ENCODE measurements at places on chromosomes 3 and 15.

DNA sequence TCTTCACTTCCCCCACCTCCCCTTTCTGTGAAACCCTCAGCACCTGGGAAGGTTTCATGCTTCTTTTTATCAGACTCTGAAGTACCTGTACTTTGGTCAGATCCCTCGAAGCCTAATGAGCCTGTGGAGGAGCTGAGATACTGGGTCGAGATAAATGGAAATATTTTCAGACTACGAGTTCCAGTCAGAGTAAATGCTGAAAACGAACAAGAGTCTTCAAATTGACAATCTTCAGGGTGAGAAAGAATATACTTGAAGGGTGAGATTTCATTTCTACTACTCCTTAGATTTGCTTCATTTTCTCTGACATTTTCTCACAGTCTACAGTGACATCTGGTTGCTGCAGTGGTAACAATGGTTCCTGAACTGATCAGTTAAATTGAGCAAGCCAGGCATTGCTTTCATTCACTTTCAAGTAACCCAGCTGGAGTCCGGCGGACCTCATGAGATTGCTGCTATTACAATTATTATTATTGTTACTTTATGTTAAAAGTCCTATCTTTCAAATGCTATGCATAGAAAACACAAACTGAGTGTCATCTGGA lies 337.2 kb downstream of the VGLL3 start:
- no peak for DNase-seq

GRCh38 chr3:48428572-48429316 lies 1.1 kb downstream of the PLXNB1 start:
- DNase-seq, result no peak

- DNase-seq, result peak; percentile 48
These were observed at the start of gene CACNA2D2 for GRCh38 chr3:50503504-50504342. Gene CACNA2D2, minus strand, starts transcription at chr3:50503634. Its CDS starts 211 bp downstream, at chr3:50503423.

- DNase-seq, result no peak
These were observed 51.0 kb downstream of the MME start for GRCh38 chr3:155131104-155131503.

DNA sequence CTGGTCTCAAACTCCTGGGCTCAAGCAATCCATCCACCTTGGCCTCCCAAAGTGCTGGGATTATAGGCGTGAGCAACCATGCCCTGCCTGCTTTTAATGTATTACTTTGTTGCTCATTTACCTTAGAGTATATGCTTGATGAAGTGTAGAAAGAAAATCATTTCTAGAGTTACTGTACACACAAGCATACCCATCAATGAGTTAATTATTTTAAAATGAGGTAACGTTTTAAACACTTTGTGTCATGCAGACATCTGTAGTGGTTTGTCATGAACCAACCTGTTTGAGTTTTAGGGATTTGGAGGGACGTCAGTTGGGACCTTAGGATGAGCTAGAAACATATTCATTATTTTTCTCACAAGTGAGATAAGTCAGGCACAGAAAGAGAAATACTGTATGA lies 332.4 kb upstream of the IGF1R start:
- no peak for DNase-seq

DNA sequence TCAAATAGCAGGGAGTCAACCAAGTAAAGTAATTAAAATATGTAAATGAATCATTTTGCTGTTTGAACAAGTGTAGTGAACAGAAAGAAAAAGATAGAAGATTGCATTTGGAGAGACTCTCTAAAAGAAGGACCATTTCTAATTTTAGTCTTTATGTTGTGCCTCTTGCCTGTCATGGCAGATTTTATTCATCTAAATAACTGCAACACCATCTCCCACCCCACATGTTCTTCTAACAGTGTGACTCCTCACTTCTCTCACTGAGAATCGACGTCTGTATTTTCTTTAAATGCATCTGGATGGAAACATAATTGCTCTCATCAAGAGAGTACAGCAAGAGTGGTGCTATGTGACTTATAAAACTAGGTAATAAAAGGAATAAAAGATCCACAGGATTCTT lies 439.9 kb upstream of the GBE1 start:
- no peak for DNase-seq

GRCh38 chr3:184261854-184262763 lies 756 bp upstream of the CAMK2N2 start:
- DNase-seq, result peak; percentile 23

GRCh38 chr3:99909714-99910495 lies 92.2 kb downstream of the CMSS1 start:
- DNase-seq, result no peak

- no peak for DNase-seq
These were observed 325.2 kb upstream of the NR2E3 start for GRCh38 chr15:71485094-71485693.

GRCh38 chr15:38860253-38860652 lies 295.6 kb upstream of the RASGRP1 start:
- no peak for DNase-seq

DNA sequence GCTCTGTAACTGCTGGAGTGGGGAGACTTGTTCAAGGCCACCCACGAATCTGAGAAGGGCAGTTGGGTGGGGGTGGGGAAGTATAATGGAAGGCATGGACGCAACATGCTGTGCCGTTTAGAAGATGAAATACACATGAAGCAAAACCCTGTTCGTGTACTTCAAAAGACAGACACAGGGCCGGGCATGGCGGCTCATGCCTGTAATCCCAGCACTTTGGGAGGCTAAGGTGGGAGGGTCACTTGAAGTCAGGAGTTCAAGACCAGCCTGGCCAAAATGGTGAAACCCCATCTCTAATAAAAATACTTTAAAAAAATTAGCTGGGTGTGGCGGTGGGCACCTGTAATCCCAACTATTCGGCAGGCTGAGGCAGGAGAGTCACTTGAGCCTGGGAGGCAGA lies 36.9 kb upstream of the SFMBT1 start:
- DNase-seq, result no peak

DNA sequence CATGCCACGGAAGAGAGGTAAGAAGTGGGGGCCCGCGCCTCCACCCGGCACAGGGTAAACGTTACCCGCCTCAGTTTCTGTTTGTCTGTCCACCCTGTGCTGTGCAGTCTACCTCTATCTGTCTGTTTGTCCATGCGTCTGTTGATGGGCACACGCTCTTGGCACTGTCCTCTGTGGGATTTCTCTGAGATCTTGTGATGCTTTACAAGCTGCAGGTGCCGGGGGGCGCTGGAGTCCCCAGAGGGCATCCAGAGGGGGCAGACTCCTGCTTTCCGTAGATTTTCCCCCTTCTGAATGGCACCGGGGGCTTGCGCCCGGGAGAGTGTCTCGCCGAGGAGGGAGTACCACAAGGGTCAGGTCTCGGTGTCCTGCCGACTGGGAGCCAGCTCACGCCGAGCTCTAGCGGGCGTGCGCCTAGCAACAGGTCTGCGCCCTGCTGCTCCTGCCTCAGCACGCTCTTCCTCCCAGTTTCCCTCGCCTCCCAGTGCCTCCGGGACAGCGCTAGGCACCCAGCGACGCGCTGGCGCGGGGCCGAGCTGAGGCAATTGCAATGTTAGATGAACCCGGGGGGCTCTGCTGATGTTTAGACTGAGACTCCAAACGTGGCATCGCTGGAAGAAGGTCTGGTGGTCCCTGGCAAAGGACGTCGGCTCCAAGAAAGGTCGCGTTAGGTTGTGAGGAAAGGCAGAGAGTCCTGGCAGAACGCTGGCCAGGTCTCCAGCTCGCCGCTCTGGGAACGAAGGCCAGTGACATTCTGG lies 667 bp downstream of the CEMIP start:
- no peak for DNase-seq

DNA sequence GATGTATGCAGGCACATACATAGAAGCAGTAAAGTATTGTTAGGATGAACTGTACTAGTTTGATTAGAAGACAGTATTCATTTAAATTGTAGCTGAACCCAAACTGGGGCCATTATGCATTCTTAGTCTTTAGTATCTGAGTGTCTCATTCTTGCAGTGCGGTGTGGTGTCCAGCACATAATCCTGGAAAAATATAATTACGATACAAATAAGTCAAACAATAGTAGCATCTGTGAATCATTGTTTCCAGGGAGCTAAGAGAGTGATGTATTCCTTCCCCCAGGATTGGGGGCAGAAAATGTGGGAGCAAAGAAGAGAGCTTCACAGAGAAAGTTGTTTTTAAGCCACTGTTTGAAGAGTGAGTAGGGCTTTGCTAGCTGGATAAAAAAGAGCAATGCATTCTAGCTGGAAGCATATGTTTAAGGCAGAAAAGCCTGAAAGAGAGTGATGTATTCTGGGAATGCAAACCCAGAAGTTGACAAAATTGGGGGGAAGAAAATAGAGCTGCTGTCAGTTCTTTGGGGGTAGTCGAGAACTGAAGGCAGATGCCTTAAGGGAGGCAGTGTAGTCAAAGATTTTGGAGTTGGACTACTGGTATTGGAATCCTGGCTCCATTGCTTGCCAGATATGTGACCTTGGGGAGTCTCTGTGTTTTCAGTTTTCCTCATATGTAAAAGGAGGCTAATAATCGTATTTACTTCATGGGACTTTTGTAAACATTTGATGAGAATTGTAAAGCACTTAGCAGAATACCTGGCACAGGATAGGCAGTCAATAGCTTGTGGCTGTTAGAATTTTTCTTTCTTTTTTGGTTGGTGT lies 14.1 kb downstream of the SLMAP start:
- no peak for DNase-seq

- no peak for DNase-seq
These were observed 60.2 kb upstream of the TSEN2 start for GRCh38 chr3:12423918-12424630.

- no peak for DNase-seq
These were observed 999 bp downstream of the ZNF280D start for GRCh38 chr15:56732135-56732885.

GRCh38 chr3:107045791-107046190 lies 331.4 kb upstream of the CCDC54 start:
- DNase-seq, result no peak

DNA sequence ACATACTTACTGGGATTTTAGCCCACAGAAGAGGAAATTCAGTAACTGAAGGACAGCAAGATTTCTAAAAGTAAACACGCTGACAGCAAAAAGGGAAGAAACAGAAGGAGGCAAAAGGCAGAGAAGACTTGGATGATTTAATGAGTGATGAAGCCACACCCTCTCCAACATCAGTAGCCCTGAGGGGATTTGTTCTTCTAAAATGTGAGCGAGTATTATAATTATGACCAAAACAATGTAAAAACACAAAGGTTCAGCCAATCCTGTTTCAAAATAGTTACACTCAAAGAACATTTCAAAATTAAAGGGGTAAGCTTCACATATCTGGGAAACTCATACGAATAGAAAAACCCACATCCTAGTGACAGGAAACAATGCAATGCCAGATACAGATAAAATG lies 25.0 kb downstream of the MCCC1 start:
- DNase-seq, result no peak

DNA sequence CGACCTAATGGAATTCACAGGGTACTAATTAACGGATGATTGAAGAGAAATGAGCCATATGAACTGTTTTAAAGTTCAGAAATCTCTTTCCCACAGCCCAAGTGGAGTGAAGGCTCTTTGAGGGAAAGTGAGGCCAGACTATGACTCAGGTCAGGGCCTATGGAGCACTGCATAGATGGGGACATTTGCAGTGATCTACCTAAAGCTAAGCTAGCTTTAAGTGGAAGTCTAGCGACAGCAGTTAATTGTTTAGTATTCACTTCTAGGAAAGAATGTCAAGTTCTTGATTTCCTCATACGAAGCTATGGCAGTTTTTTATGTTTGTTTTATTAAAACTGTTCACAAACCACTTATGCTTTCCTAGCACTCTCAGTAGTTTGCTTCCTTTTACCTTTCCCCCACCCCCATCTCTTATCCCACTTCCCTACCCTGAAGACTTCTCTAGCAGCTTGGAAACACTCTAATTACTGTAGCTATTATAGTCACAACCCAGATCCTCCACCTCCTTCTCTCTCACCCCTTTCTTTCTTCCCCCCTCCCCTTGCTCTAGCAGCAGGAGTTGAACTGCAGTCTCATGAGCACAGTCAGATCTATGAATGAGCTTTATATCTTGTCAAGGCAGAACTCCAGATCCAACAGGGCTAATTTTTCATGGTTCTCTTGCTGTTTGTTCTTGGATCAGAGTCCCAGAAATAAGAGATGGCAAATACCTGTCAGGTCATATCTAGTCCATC lies 6.2 kb downstream of the ZNF609 start:
- no peak for DNase-seq

DNA sequence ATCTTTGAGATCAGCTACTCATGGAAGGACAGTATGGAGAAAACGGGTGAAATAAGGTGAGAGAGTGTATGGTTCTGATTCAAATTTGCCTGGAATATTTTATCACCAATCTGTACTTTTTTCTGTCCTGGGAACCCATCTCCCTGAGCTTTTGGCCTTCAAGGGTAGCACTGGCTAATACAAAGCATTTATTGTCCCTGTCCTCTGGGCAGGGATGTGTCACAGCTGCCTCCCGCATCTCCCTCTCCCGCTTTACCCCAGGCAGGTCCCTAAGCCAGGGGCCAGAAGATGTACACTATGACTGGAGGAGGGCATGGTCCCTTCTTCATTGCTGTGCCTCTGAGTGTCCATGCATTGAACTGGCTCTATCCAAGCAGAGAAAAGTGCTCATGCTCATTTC lies 201.7 kb upstream of the CHRNA7 start:
- DNase-seq, result no peak

GRCh38 chr3:129592381-129593131 lies 13.9 kb downstream of the PLXND1 start:
- DNase-seq, result no peak

DNA sequence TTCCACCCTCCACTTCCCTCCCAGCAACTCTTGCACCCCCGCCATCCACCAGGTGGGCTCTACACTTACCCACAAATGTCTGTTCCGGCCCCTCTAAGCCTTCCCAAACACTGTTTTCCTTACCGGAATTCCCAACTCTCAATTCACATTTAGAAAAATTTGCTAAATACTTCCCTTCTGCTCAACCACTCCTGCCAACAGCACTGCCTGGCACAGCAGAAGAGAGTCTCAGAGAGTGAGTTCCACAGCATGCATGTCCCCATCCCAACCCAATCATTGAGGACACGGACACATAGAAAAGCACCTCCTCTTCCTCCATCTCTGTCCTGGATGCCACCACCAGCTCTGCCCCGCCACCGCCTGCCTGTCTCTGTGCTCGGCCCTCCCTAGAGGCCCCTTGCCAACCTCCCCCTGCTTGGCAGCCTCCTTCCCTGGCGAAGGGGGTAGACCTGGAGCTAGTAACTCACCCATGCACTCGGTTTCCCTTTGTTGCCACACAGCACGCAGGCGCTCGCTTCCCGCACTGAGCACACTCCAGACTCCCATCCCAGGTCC lies 66.2 kb upstream of the SLC6A1 start:
- DNase-seq, result no peak

- DNase-seq, result no peak
These were observed 314.7 kb upstream of the ATP10A start for GRCh38 chr15:26177816-26178215.

DNA sequence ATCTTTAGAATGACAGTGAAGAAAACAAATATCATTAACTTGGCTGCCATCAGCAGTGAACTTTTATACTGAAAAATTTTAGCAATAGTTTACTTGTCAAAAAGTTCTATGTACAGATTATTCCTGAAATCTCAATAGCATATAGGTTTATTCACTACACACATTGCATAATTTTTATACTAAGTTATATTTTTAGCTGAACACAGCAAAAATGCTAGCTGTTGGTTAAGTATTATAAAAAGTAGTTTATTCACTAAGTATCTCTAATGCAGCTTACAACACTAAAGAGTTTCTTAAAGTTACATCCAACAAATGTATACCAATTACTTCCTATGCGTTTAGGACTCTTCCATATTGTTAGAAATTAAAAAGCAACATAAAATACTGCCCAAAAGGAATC lies 131.9 kb downstream of the SCAPER start:
- no peak for DNase-seq

- DNase-seq, result no peak
These were observed 8.4 kb downstream of the GOLM2 start for GRCh38 chr15:44296625-44297524.

GRCh38 chr15:88016406-88016805 lies 240.1 kb downstream of the NTRK3 start:
- DNase-seq, result no peak

Measured in stimulated activated CD4-positive, alpha-beta T cell treated with anti-CD3 and anti-CD28 coated beads, Interleukin-4, amount 100 ng/mL, for 4 hours (primary cell).